Stimulated activated CD4-positive, alpha-beta T cell treated with anti-CD3 and anti-CD28 coated beads, Interleukin-1b, Interleukin-23, amount 100 ng/mL, for 1 hour (primary cell): ENCODE measurements at places on chromosomes 7 and 10.

DNA sequence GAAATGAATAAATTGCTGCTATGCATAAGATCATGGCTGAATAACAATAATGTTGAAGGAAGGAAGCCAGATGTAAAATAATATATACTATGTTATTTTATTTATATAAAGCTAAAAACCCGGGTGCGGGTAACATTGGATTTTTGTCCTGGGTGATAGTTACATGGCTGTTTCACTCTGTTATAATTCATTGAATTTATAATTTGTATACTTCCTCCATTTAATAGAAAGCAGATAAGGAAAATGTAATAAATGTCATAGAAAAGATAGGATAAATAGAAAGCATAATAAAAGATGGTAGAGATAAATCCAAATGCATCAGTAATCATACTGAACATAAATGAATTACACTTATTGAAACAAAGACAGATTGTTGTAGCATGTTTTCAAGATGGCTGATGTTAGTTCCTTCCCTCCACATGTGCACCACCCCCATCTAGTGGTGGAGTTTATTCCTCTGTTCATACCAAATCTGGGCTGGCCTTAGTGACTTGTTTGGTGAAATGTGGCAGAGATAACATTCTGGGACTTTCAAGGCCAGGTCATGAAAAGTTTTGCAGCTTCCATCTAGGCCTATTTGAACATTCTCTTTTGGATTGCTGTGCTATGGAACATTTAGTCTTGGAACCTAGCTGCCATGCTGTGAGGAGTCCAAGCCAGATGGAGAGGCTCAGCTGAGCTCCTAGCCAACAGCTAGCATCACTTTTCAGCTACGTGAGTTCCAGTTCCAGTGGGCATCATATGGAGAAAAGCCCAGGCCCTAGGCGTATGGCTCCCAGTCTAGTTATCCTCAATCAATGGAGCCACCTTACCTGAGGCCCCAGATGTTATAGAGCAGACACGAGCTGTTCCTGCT lies 46.9 kb downstream of the AHCYL2 start:
- peak; percentile 34 for DNase-seq

GRCh38 chr7:135715673-135716072 lies 12.3 kb downstream of the SLC13A4 start:
- no peak for DNase-seq

GRCh38 chr7:121138262-121138933 lies 149.9 kb downstream of the CPED1 start:
- no peak for DNase-seq

- DNase-seq = no peak
These were observed 61.8 kb downstream of the ADD3 start for GRCh38 chr10:110069502-110069982.

GRCh38 chr10:3830946-3831345 lies 45.9 kb upstream of the KLF6 start:
- DNase-seq = no peak

- DNase-seq = no peak
These were observed 45.6 kb upstream of the CFAP46 start for GRCh38 chr10:132987671-132988571.

GRCh38 chr7:157668884-157669767 lies 332.3 kb downstream of the DNAJB6 start:
- DNase-seq = no peak

DNA sequence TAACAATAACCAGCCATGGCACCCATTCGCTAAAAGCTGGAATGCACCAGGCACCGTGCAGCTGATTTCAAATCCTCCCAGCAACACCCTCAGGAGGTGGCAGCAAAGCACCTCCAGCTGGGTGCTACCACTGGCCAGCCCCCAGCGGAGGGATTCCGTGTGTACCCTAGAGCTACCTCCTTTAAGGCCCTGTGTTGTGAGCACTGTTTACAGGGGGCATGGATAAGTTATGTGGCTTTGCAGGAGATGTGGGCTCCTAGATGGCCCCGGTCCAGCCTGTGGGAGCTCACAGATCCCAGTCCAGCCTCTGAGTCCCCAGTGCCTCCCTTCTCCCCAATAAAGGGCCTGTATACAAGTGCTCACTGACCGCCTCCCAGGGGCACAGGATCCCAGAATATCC lies 27.1 kb downstream of the TNRC18 start:
- peak; percentile 34 for DNase-seq

DNA sequence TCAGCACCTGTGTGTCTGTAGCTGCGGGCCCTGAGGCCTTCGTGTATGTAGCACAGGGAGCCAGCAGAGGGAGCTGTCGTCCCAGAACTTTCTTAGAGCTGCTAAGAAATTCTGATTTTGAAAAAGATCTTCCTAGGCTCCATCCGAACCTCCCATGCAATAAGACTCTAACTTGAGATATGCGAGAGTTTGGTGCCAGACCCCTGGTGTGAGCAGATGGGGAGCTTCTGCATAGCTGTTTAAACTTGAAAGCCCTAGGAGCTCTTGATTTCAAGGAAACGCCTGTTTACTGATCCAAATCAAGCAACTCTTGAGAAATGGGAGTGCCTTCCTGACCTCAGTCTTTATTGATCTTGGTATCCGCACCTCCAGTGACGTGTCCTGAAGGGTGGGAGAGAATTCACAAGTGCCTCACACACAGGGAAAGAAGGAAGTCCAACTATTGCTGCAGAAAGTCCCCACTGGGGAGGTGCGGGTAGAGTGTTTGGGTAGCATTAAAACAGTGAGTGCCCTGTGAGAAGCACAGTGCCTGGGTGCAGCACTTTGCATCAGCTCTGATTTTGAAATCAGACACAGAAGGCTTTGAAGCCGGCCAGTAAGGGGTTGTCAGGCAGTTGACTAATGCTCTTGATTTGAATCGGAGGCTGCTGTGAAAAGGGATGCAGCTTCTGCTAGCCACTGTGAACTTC lies 66.4 kb upstream of the STRIP2 start:
- peak; percentile 33 for DNase-seq

GRCh38 chr10:129381741-129382140 lies 85.3 kb upstream of the MGMT start:
- DNase-seq = no peak

DNA sequence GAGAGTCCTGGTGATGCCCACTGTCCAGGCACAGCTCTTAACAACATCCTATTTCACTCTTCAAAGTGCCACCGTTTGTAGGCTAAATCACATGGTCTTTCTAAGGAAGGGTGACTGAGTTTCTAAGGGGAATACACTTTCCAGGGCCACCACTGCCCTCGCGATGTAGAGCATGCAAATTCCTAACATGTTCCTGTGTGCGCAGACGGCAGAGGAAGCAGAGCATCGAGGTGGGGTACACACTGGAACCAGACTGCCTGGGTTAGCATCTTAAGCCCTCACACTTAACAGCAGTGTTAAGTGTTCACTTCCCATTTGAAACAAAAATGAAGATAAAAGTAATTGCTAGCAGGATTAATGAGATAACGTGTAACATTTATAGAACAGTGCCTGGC lies 3.0 kb downstream of the VOPP1 start:
- DNase-seq = no peak

- DNase-seq = no peak
These were observed 100.7 kb downstream of the IQUB start for GRCh38 chr7:123433665-123434064.

DNA sequence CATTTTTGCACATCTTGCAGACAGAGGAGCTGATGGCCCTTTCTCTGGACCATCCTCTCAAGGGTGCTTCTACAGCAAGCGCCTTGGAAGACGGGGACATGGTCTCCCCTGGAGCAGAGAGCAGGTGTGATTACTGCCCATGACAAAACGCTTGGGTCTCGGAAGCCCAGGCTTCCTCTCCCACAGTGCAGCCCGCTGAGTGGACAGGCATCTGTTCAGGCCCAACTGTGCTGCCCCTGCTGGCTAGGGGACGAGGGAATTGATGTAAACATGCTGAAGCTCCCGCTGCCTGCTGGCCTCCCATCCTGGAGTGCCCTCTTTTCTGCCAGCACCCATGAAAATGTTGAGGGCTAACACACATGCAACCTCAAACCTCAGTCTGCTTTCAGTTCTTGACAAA lies 14.3 kb downstream of the IL15RA start:
- no peak for DNase-seq

GRCh38 chr7:12269100-12269895 lies 58.2 kb downstream of the TMEM106B start:
- DNase-seq = no peak

DNA sequence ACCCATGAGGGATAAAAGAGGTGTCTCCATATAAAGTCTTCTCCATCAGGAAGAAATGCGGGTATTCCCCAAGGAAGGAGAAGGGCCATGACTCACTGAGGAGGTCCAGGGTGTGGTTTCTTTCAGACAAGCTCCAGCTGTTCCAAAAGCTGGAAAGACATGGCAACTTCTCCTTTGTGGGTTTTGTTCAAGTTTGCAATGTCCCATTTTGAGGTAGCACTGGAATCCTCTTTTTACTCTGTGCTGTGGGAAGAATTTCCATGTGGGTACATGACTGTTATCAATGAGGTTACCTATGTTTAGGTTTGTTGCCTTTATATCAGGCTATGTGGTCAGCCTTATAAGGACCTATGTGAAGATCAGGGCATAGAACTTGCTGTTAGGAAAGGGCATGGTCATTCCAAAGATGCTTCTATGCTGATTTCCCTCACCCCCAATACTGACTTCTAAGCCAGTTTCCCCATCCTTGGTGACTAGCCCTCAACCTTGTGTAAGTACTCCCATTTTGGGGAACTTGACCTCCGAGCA lies 697.5 kb downstream of the INHBA start:
- no peak for DNase-seq

- no peak for DNase-seq
These were observed 19.5 kb upstream of the PLPP4 start for GRCh38 chr10:120437541-120437940.

DNA sequence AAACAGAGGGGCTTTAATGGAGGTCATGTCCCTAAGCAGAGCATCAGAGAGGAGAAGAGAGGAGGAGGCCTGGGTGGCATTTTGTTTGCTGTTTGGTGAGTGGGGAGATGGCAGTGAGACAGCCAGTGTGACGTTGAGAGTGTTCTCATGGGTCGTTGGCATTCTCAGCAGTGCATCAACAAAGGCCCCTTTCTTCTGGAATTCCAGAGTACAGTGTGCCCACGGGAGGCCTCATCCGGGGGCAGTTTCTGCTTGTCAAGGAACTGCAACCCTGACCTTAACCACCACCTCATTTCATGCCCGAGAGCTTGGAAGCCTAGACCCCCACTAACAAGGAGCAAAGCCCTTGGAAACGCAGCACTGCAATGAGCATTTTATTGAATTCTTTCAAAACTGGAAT lies 92.9 kb downstream of the CELF2 start:
- no peak for DNase-seq

- DNase-seq = no peak
These were observed 52.4 kb upstream of the EEPD1 start for GRCh38 chr7:36100634-36101033.

DNA sequence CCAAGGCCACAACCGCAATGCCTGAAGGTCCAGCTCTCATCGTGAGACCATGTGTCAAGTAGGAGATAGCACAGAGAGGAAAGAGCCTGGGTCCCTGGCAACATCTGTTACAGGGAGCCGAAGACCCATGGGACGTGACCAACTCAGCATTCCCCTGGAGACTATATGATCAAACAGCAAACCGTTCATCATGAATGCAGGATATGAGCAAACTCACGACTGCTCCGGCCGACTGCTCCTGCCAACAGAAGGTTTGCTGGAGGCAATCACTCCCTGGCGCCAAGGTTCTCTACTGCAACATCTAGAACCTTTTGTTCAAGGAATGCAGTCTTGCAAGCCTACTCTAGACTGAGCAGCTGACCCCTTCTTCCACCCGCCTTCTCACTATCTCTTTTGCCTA lies 114.3 kb downstream of the ALOX5 start:
- DNase-seq = no peak

- no peak for DNase-seq
These were observed 4.4 kb upstream of the STEAP4 start for GRCh38 chr7:88310956-88311674.

DNA sequence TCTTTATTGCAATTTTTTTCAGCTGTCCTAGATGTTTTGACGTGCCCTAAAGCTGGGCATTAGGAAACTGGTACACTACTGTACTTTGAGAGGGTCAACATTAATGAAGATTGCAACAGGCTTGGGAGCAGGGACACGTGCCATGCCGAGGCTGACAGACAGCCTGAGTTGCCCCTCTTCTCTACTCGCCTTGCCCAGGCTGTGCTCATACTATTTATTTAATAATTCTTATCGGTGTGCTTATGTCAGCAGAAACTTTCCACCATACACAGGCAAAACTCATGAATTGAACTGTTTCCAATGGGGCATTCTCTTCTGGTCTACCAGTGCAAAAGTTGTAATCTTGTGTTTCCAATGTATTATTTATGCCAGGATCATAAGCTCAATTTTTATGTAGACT lies 24.4 kb downstream of the C7orf57 start:
- DNase-seq = no peak

DNA sequence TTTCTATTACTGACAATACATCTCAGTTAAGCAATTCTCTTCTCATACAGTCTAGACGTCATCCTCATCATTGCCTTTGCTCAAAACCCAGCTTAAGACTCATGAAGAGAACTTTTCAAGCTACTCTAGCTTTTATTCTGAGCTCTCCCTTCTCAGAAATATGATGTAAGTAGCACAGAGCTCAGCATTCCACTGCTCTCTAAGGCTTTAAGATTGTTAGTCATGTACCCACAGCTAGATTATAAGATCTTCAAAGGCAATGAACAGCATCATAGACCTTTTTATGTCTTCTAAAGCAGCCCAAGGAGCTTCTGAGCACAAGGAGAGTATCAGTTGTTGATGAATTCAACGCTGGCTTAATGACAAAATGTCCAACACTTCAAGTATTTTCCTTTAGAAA lies 119.3 kb downstream of the NRP1 start:
- no peak for DNase-seq

DNA sequence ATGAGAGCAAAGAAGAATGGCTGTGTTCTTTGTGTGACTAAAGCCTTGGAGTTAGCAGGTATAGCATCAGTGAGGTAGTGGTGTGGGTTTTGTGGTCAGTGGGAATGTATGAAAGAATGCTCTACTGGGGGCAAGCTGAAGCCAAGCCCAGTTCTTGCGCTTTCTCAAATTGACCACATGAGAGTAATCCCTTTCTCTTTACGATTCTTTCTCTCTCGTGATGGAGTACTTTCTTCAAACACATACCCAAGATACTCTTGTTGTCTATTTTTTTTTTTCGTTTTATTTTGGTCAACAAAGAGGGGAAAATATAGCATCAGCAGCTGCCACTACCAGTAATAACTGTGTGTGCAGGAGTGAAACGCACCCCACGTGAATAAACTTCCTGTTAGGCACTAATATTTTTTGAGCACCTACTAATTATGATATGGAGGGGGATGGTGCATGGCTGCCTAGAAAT lies 8.4 kb upstream of the PANK1 start:
- no peak for DNase-seq
